ENCODE measurements at places on chromosomes 6 and 20.

- DNase-seq: no peak
Observed at GRCh38 chr6:18247002-18247401, 17.3 kb downstream of the DEK start.

DNA sequence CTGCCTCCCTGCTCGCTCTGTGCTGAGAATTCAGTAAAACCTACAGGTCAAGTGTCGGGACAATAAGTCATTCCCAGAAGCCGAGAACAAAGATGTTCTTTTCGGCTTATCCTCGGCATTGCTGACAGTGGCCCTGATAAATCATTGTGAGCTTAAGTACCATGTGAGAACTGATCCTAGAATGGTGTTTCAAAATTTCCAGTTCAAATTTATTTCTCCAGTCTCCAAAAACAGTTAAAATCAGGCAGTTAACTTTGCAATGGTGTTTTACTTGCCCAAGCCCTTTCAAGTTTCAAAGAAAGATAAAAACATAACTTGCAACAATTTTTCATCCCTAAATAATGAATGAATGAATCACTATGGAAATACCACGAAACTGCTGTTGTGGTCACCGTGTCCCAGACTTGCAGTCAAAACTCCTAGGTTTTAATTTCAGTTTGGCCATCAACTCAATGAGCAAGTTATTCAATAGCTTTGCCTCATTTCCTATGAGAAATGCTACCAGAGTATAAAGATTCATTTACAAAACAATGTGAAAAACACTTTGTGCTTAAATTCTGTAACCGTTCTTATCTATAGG, 4.3 kb downstream of the ATP5F1E start:
- DNase-seq: no peak

DNA sequence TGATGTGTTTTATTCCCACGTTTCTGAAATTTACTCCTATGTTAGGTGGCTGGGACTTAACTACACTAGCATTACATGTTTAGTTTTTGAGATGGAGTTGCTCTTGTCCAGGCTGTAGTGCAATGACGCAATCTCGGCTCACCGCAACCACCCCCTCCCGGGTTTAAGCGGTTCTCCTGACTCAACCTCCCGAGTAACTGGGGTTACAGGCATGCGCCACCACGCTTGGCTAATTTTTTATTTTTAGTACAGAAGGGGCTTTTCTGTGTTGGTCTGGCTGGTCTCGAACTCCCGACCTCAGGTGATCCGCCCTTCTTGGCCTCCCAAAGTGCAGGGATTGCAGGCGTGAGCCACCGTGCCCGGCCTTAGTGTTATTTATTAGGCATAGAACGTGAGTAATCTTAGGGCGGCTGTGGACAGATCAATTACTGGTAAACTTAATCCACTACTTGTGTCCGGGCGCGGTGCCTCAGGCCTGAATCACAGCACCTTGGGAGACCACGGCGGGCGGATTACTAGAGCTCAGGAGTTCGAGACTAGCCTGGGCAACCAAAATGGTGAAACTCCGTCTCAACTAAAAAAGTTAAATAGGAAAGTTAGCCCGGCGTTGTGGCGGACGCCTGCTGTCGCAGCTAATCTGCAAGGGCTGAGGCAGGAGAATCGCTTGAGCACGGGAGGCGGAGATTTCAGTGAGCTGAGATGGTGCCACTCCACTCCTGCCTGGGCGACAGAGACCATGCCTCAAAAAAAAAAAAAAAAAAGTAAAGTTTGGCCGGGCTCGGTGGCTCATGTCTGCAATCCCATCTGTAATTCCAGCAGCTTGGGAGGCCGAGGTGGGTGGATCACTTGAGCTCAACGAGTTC, 123.7 kb upstream of the BTN3A2 start:
- DNase-seq: no peak

- DNase-seq: no peak
Observed at GRCh38 chr20:47161411-47161810, 195.1 kb downstream of the ZMYND8 start.

- DNase-seq: peak; percentile 35
Observed at GRCh38 chr6:26249957-26250697, 114.9 kb upstream of the BTN3A2 start.

GRCh38 chr6:30884521-30885480, 482 bp downstream of the DDR1 start:
- peak; percentile 38 for DNase-seq

- DNase-seq: no peak
Observed at GRCh38 chr6:154994836-154995253, 270 bp upstream of the TIAM2 start.

GRCh38 chr6:132122176-132122575, 171.0 kb upstream of the CCN2 start:
- DNase-seq: no peak

GRCh38 chr20:11766961-11767360, 150.7 kb upstream of the BTBD3 start:
- no peak for DNase-seq

- DNase-seq: no peak
Observed at GRCh38 chr20:14828459-14828858, 491.0 kb upstream of the FLRT3 start.

- DNase-seq: no peak
Observed at GRCh38 chr6:52009466-52010140, 77.8 kb downstream of the PKHD1 start.

GRCh38 chr20:4153251-4153650, 137.9 kb upstream of the RNF24 start:
- no peak for DNase-seq

- no peak for DNase-seq
Observed at GRCh38 chr6:170434117-170434820, 118.8 kb downstream of the PSMB1 start.

GRCh38 chr20:46767127-46767761, 57.8 kb downstream of the SLC2A10 start:
- DNase-seq: peak; percentile 14

- no peak for DNase-seq
Observed at GRCh38 chr20:9985773-9986172, 49.0 kb upstream of the ANKEF1 start.

DNA sequence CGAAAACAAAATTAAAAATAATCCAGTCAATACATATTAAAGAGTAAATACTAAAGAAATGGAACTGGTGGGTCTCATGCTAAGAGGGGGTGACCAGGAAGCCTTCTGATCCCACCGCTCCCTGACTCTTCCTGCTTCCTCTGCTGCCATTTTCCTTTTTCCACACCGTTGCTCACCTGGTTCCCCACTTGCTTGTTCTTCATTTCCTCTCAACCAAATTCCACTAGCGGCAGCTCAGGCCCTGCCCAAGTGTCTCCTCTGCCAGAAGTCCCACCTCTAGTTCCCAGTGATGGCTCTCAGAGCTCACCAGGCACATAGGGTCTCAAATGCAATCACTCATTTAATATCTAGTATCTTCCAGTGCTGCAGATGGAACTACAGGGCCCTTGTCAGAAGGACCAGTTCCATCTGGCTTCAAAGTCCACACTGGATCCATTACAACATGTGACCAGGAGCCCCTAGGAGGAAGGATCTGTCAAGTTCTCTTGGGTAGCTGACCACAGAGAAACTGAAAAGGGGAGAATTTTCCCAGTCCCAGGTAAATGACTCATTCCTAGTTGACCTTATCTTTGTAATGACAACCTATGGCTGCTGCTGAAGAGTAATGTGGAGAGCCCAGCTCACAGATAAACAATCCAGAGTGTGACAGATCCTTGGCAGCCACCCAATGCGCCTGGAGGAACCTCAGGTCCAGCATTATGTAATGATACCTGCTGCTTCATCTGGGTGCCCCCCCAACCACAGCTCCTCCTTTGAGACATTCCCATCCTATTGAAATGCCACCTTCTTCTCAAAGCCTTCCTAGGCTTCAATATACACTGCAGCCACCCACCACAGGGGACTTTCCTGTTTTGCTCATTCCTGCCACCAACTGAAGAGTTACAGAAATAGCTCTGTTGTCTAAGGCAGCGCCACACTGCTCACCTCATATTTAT, 38.2 kb downstream of the ELMO2 start:
- DNase-seq: no peak

DNA sequence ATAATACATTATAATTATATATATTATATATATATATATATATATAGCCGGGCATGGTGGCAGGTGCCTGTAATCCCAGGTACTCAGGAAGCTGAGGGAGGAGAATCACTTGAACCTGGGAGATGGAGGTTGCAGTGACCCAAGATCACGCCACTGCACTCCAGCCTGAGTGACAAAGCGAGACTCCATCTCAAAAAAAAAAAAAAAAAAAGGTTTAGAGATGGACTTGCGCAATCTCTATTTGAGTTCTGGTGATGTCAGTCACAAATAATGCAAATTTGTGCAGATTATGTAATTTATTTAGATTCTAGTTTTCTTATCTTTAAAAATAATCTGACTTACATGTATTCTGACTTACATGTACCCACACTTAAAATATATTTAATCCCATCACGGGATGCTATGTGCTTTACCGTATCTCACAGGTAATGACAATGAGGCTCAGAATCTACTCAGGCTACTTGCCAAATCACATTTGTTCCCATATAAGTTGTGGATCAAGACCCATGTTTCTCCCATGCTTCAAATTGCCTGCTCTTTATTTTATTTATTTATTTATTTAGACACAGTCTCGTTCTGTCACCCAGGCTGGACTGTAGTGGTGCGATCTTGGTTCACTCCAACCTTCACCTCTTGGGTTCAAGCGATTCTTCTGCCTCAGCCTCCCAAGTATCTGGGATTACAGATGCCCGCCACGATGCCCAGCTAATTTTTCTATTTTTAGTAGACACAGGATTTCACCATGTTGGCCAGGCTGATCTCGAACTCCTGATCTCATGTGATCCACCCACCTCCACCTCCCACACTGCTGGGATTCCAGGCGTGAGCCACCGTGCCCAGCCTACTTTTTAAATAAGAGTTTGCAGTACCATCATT, 7.6 kb upstream of the UST start:
- DNase-seq: no peak

DNA sequence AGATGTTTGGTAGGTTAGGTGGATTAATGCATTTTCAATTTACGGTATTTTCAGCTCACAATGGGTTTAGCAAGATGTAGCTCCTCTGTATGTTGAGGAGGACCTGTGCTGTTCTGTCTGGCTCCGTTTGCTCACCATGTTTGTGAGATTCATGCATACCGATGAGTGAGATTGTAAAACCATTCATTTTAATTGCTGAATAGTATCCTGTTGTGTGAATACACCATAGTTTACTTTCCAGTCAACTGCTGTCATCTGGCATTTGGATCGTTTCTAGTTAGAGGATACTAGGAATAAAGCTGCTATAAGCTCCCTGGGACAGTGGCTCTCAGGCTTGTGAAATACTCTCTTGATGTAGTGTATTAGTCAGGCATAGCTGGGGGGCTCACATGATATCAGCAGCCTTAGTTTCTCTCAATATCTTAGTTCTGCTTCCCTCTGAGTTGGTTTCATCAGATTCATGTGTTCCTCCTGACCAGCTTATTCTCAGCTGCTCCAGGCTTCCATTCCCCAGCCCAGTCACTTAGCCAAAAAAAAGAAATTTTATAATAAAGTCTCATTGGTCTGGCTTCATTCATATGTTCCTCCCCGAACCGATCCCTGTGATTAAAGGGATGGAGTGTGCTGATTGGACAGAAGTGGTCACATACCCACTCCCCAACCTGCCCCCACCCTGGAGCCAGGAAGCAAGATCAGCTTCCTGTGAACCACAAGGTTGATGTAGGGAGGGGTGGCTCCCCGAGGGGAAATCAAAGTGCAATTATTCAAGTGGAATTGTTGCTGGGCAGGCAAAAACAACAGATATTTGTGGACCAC, 10.9 kb upstream of the B4GALT5 start:
- no peak for DNase-seq

DNA sequence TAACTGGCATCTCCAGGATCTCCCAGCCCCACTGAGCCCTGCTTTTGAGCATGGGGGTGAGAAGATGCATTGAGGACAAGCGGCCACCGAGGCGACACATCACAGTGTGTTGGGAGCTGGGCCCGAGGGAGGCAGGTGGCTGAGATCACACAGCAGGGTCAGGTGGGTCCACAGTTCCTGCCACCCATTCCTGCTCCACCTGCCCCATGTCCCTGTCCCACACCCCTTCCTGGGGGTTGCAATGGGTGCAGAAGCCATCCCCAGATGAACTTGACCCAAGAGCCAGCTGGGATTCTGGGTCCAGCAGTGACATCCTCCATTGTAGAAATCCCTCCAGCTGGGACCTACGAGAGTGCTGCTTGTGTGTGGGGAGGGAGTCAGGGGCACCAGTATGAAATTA, 1.0 kb downstream of the TGM2 start:
- no peak for DNase-seq

DNA sequence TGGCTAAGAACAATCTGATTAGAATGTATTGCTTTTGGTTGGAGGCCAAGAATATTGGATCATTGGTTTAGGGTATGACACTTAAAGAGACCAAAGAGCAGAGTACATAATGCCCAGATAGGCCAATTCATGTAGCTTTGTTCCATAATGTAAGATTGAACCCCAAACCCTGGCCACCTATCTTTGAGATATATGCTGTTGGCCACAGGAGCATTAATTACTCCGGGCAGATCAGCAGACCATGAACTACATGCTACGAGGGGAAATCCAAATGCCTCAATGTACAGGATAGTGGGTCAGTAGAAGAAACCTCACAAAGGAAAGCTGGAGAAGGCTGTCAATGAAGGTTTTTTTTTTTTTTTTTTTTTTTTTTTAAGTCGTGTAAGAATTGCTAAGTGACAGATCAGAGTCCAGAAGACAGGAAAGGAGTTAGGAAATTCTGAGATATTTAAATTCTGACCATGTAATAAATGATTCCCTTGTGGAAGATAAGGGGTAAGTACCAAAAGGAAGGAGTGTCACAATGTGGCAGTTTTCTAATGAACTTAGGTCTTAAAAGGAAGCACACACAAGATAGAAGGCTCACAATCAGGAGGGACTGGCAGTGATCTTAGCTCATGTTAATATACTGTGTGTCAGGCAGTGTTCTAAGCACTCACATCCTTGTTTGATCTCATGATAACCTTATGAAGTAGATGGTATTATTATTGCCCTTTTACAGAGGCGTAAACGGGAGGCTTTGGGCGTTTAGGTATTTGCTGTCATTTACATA, 61.4 kb downstream of the CARMIL1 start:
- DNase-seq: no peak

DNA sequence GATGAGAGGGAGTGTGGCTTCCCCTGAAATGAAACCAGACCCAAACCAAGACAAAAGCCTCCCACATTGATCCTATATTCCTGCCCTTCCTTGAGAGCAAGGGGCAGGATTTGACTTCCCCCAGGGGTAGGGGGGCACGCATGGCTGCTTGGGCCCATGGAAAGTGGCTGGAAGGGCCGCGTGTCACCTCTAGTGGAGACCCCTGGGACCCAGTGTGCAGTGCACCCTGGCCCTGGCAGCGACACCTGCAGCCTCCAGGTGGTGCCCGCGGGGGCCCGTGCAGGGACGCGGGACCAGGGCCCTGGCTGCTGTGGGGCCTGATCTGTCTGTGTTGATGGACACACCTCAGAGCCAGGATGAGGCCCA, 18.0 kb upstream of the SLCO4A1 start:
- DNase-seq: no peak

GRCh38 chr6:144162977-144163376, 12.7 kb downstream of the STX11 start:
- DNase-seq: no peak

GRCh38 chr20:38798266-38798665, 7.2 kb upstream of the PPP1R16B start:
- no peak for DNase-seq

Data from activated CD4-positive, alpha-beta T cell treated with anti-CD3 and anti-CD28 coated beads, Interleukin-2, amount 50 U/mL, for 24 hours (primary cell).